ENCODE measurements at places on chromosomes 3 and 15. TPM values are rescaled to one million over a fixed set of nuclear protein-coding genes. Genes with fewer than 3 reads are reported as not detected.
A peak's percentile ranks its signal among the peaks of the same experiment; 100 is the strongest.

Gene C3orf52
- 1.2 TPM for total RNA-seq

Gene C15orf62
- total RNA-seq: 0.17 TPM

Gene SLC12A1
- total RNA-seq: not detected

Gene CAV3
- total RNA-seq: 21.7 TPM

Gene CSPG4
- 10.1 TPM for total RNA-seq

Gene NR2F2
- total RNA-seq: 52.8 TPM

Gene ZNF502
- total RNA-seq: 3.4 TPM

Gene TMEM212
- total RNA-seq: not detected

Gene LYZL4
- total RNA-seq: not detected

Gene ISLR
- total RNA-seq: 21.6 TPM

Gene GRAMD1C
- total RNA-seq: 3.0 TPM

Gene NUP210
- 5.5 TPM for total RNA-seq

- no peak for DNase-seq
Observed at GRCh38 chr3:47825590-47825989, 22.7 kb downstream of the DHX30 start.

DNA sequence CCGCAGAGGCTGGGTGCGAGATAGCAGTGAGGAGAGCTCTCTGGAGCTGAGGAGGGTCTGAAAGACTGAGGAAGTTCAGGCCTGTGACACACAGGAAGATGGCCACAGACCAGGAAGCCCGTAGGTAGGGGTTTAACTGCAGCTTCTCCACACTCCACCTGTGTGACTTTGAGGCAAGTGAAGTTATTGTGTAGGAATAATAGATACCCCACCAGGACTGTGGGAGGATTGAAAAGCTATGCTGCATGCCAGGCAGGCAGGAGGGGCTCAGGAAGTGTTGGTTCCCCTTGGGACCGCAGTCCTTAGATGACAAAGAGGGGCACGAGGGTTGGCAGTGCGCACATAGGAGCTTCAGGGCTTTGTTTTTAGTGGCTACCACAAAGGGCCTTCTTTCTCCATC, 50.9 kb downstream of the MAGEF1 start:
- DNase-seq: no peak

DNA sequence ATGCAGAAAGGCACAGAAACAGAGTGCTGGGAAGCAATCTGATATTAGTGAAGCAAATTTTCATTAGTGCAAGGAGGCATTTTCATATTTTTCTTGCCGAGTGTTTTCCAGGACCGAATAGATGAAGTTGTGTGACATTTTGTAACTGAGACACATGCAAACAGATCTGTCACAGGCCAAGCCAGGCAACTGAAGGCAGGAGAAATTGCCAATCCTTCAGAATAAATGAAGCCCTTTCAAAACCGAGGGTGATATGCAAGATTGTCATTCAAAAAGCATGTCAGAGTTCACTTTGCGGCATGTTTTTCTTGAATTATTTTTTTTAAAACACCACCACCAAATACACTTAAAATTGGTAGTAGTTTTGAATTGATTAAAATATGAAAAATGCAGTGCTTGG, 6.2 kb downstream of the LMOD3 start:
- DNase-seq: no peak

DNA sequence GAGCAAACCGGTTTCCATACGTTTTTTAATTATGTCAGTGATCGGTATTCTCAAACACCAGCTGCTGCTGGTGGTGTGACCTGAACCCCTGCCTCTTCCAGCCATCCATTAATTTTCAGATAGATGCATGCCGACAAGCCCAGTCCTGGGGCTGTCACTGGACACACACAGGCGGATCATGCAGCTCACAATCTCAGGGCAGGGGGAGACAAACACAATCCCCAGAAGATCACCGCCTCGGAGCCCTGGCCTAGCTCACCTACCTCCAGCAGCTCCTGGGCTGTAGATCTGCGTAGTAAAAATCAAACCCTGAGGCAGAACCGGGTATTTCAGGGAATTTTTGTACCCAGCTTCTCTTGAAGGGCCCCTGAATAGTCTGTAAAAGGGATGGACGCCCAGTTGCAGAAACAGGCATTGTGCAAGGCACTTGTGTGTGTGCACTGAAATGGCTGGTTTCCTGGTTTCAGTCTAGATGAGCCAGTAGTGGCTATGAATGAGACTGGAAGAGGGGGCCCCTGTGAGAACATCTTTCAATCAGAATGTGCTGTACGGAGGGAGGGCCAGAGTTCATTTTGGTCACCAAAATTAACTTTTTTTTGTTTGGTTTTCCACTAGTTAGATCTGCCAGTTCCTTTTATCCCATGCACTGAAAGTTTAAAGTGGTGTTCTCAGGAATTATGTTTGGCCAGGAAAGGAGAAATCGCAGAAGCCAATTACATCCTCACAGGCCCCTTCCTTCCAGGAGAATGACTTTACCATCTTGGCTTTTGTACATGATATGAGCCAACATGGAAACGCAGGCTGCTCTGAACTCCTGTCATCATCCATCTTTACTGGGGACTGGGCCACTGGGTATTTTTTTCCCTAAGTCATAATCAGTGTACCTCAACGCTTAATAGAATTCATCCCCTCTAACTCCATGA, 55.0 kb upstream of the RPL32 start:
- no peak for DNase-seq

DNA sequence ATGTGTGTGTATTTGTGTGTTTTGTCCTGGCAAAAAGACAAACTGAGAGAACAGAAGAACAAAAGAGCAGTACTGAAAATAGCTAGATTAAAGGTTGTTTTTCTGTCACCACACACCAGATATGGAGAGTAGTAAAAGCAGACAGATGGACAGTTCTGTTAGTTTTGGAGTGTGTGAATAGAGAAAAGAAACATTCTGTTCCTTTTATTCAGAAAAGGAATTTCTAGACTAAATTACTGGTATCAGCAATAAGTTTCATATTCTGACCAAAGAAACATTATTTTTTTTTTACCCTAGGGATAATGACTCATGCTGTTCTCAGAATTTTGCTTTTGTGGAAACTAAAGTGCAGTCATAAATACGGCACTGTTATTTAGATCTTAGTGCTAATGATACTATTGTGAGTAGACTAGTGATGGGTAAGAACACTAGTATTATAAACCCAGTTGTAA, 32.9 kb downstream of the PIK3CA start:
- DNase-seq: no peak

DNA sequence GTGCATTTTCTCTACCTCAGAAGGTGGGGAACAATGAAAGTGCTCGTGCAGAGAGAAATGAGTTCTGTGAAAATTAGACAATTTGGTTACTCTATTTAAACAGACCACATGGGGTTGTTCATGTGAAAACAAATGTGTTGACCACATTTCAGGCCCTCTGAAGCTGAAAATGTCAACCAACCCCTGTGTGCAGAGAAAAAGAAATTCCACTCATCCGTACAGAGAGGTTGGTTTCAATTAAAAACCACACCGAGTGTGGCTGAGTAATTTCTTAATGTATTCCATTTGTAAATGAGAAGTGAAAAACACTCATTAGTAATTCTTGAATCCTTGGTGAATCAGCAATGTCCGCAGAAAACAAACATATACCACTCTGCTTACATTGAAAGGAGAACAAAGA, 46.9 kb upstream of the SLC7A14 start:
- DNase-seq: no peak

DNA sequence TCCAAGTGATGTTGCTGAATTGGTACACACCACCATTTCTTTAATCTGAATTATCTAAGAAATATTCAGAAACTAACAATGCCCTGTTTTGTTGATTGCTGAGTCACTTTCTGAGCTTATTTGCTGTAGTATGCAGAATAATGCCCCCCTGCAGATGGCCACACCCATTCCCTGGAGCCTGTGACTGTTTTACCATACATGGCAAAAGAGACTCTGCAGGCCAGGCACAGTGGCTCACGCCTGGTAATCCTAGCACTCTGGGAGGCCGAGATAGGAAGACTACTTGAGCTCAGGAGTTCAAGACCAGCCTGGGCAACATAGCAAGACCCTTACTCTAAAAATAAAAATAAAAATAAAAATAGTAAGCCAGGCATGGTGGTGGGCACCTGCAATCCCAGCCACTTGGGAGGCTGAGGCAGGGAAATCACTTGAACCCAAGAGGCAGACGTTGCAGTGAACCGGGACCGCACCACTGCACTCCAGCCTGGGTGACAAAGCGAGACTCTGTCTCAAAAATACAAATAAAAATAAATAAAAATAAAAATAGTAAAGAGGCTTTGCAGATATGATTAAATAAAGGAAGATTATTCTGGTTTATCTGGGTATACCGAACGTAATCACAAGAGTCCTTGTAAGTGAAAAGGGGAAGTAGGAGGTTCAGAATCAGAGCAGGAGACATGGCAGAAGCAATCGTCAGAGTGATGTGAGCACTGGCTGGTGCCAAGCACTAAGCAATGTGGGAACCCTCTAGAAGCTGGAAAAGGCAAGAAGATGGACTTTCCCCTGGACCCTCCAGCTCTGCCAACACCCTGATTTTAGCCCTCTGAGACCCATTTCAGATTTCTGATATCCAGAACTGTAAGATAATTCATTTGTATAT, 19.0 kb downstream of the PCYT1A start:
- peak; percentile 53 for DNase-seq

GRCh38 chr15:69165637-69166025, 5.2 kb downstream of the GLCE start:
- DNase-seq: no peak

DNA sequence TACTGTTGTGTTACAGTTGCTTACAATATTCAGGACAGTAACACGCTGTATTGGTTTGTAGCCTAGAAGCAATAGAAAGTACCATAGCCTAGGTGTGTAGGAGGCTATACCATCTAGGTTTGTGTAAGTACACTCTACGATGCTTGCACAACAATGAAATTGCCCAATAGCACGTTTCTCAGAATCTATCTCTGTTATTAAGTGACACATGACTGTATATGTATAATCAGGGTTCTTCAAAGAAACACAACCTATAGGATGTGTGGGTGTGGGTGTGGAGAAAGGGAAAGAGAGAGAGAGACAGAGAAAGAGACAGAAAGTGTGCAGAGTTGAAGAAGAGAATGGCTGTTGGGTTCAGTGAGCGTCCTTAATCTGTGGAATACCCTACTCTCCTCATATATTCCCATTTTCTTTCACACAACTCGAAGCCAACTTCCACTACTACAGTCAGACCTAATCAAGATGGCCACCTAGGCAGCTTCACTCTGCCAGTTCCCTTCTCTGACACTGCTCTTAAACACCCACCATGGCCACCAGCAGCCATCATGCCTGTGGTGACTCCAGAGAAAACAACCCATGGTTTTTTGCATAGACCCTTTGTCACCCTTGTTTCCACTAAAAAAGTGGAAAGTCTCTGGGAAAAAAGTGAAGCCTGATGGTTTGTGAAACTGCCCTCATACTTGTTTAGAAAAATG, 5.8 kb upstream of the PPP4R2 start:
- DNase-seq: no peak

GRCh38 chr3:25178672-25179071, 249.4 kb upstream of the RARB start:
- no peak for DNase-seq

GRCh38 chr3:58025837-58026569, 17.8 kb downstream of the FLNB start:
- DNase-seq: no peak

- DNase-seq: no peak
Observed at GRCh38 chr15:31162721-31163510, 61.4 kb upstream of the TRPM1 start.

- DNase-seq: no peak
Observed at GRCh38 chr3:51704511-51704950, 2.3 kb upstream of the GRM2 start.

- DNase-seq: no peak
Observed at GRCh38 chr3:156181509-156181908, 61.1 kb downstream of the KCNAB1 start.

- DNase-seq: no peak
Observed at GRCh38 chr3:189096092-189096491, 75.7 kb upstream of the TPRG1 start.

DNA sequence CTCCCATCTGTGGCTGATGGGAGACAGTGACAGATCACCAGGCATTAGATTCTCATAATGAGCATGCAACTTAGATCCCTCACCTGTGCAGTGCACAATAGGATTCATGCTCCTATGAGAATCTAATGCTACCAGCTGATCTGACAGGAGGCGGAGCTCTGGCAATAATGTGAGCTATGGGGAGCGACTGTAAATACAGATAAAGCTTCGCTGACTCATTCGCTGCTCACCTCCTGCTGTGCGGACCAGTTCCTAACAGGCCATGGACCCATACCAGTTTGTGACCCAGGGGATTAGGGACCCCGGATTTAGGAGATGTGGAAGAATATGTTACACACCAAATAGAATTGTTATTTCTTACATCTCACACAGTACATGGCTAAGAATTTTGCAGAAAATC, 6.7 kb downstream of the ARGFX start:
- DNase-seq: no peak

- DNase-seq: no peak
Observed at GRCh38 chr3:65168547-65168946, 480.7 kb upstream of the ADAMTS9 start.

DNA sequence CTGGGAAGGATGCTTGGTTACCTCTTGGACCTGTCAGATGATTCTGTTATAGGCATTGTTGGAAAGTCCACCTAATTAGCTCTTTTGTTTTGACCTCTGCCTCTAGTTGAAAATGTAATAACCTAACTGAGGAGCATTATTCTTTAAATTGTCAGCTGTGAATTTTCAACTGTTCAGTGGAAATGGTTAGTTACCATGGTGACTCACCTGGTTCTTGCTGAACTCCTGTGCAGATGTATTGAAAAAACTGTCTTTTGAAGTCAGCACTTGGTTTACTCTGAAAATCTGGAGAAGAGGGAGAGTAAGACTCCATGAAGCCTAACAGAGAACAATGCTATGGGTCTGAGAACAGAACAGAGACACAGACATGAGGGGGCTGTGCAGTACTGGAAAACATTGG, 72.0 kb downstream of the LARS2 start:
- DNase-seq: no peak

- no peak for DNase-seq
Observed at GRCh38 chr3:108448593-108448992, 61.8 kb downstream of the MYH15 start.

GRCh38 chr3:16813336-16813735, 71.4 kb upstream of the PLCL2 start:
- no peak for DNase-seq

- no peak for DNase-seq
Observed at GRCh38 chr3:31392568-31392967, 140.2 kb upstream of the STT3B start.

DNA sequence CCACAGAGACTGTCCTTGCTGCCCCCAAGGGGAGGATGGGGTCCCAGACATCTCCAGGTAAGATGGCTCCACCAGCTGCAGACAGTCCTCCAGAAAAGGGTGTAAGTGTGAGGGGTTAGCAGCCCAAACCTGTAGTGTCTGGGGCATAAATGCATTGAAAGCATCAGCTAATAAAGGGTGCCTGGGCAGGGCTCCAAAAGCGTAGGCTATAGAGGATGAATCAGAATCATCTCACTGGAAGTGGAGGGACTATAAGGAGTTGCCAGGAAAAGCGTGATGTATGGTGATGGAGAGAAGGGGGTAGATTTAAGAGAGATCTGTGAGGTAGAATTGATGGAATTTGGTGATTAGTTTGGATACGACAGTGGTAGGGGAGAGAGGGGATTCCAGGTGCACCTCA, 79.9 kb upstream of the ONECUT1 start:
- DNase-seq: no peak

All from right cardiac atrium (tissue), 5 donors.